Stimulated activated CD8-positive, alpha-beta memory T cell treated with anti-CD3 and anti-CD28 coated beads, Interleukin-4, amount 100 ng/mL, for 1 hour (primary cell): ENCODE measurements at places on chromosomes 7 and 10.

DNA sequence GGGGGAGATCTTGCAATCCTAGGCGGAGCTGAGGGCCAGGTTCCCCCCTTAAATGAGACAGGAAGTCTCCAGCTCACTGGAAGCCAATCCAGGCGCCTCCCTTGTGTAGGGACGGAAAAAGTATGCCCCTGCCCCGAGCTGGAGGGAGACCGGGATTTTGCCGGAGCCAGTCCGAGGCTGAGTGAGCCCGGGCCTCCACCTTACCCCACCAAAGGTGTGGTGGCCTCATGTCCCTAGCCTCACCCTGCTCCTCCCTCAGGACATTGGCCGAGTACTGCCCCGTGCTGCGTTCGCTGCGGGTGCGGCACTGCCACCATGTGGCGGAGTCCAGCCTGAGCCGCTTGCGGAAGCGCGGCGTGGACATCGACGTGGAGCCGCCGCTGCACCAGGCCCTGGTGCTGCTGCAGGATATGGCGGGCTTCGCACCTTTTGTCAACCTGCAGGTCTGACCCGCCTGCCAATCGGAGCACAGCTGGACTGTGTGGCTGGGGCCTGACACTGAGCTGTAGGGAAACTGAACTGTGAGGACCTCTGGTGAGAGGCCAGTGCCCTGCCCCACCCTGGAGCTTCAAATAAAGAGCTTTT is 2.0 kb downstream of the FBXL15 start:
- no peak for DNase-seq

GRCh38 chr7:32900433-32900995 is 9.0 kb upstream of the KBTBD2 start:
- no peak for DNase-seq

GRCh38 chr10:49300140-49300974 is 1.4 kb downstream of the C10orf71 start:
- no peak for DNase-seq

GRCh38 chr10:119273413-119273812 is 66.0 kb downstream of the GRK5 start:
- no peak for DNase-seq

- no peak for DNase-seq
Observed at GRCh38 chr10:110505130-110505770, 7.5 kb downstream of the DUSP5 start.

DNA sequence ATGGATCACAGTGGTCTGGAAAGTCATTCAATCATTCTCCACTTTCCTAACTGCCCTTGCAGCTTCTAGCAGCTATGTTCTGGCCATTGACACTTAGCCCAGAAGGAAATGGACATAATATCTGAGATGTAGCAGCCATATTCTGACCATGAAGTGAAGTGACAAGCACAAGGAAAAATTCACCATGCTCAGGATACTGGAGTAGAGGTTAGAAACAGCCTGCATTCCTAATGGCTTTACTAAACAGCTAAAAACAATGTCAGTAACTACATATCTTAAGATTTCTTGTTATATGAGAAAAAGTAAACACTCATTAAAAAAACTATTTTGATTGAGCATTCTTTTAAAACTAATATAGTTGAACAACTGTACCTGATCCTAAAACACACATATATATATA is 443.8 kb downstream of the MAGI2 start:
- DNase-seq = no peak

GRCh38 chr7:41578700-41579099 is 124.2 kb downstream of the INHBA start:
- DNase-seq = no peak

DNA sequence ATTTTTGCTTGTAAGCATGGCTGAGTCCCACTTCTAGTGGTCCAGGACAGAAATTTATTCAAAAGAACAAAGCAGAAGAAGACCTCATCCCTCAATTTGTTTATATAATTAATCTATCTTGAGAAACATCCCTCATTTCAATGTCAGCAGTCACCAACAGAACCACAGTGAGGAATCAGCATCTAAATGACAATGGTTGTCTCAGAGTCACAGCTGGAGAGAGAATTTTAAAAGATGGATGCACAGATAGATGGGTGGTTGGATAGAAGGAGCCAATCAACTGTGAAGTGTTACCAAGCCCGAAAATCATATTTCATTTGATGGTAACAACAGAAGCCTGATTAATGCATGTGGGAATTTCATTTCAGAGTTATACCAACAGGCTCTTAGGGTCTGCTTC is 55.0 kb downstream of the ICA1 start:
- no peak for DNase-seq

DNA sequence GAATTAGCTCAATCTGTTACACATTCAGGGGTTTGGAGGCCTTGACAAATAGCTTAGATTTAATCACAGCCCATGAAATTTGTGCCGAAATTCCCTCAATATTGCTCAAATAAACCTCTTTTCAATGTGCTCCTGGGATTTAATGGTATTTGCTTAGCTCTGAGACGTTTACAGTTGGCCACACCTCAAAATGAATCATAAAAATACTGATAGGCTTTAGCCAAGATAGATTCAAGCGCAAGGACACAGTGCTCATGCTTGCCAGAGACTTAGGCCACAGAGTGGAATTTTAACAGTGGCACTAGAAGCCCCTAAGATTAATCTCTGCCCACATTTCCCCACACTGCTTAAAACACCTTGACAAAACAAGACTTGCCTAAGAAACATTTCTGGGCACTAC is 2.3 kb upstream of the SEMA3C start:
- DNase-seq = no peak

- DNase-seq = no peak
Observed at GRCh38 chr7:81515009-81515408, 254.8 kb downstream of the HGF start.

DNA sequence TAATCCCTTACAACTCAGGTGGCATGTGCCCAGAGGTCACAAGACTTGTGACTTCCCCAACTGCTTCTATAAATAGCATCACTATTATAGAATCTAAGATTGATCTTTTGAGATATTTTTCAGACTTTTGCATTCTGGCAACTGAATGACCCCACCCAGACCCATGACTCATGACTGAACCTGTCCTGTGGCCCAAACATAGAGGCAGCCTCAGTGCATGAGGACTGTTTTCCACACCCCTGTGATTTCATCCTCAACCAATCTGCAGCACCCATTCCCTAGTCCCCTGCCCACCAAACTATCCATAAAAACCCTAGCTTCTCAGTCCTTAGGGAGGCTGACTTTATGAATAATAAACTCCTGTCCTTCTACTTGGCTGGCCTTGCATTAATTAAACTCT is 84.5 kb downstream of the MICU1 start:
- no peak for DNase-seq

- DNase-seq = no peak
Observed at GRCh38 chr10:5506246-5506645, 6.9 kb upstream of the CALML5 start.

DNA sequence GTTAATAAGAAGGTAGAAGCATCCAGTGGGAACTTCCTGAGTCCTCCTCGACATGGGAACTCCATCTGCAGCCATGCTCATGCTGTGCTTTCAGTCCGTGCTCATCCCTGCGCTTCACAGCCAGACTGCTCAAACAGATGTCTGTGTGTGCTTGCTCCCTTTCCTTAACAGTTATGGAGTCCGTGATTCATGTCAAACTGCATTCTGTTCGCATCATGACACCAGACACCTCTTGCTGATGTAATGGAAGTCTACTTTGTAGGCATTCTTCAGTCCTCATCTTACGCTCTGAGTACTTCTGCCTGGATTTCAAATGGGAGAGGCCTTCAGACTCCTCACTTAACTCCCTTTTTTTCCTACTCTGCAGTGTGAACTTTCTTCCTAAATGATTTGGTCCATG is 304.9 kb downstream of the SUGCT start:
- DNase-seq = no peak
